ENCODE measurements at places on chromosomes 2 and 18. TPM values are rescaled to one million over a fixed set of nuclear protein-coding genes. Genes with fewer than 3 reads are reported as not detected.

CRYGD gene
- total RNA-seq, result not detected

SLC8A1 gene
- 13.6 TPM for total RNA-seq

TCF4 gene
- total RNA-seq, result 46.7 TPM

TP53I3 gene
- 75.3 TPM for total RNA-seq

C2orf69 gene
- 16.5 TPM for total RNA-seq

POTEI gene
- total RNA-seq, result 0.17 TPM

CYRIA gene
- 0.51 TPM for total RNA-seq

CYP27A1 gene
- total RNA-seq, result 14.5 TPM

MERTK gene
- under 0.01 TPM for total RNA-seq

CRYGC gene
- total RNA-seq, result not detected

GPR39 gene
- 6.1 TPM for total RNA-seq
